CD14-positive monocyte (primary cell): ENCODE measurements at places on chromosomes 6 and 20. TPM values are rescaled to one million over a fixed set of nuclear protein-coding genes. Genes with fewer than 3 reads are reported as not detected.

The SLC17A3 gene
- not detected for polyA plus RNA-seq

The GINS1 gene
- polyA plus RNA-seq: 0.28 TPM

The SLC22A1 gene
- 0.48 TPM for polyA plus RNA-seq

The HLA-DMB gene
- polyA plus RNA-seq: 510 and 528 TPM in 2 replicates

The EDN1 gene
- 0.11 TPM for polyA plus RNA-seq

The HTR1E gene
- polyA plus RNA-seq: not detected

The FAM217B gene
- 18.1 TPM for polyA plus RNA-seq

The VSX1 gene
- not detected for polyA plus RNA-seq

The LRRC73 gene
- polyA plus RNA-seq: not detected

The ALDH8A1 gene
- polyA plus RNA-seq: 0.64 and 0.77 TPM in 2 replicates

The GMDS gene
- polyA plus RNA-seq: 10.5 and 12.9 TPM in 2 replicates

The CCND3 gene
- polyA plus RNA-seq: 166 and 228 TPM in 2 replicates

The BPIFB2 gene
- not detected for polyA plus RNA-seq

The CD40 gene
- polyA plus RNA-seq: 18.8 and 29.4 TPM in 2 replicates

The ZC2HC1B gene
- polyA plus RNA-seq: not detected

The C4B gene
- polyA plus RNA-seq: 6.3 and 11.6 TPM in 2 replicates

The GJA10 gene
- not detected for polyA plus RNA-seq

The GFOD1 gene
- polyA plus RNA-seq: 2.4 TPM

The SRMS gene
- polyA plus RNA-seq: not detected

The ZNF311 gene
- 0.05 TPM for polyA plus RNA-seq

The HCRTR2 gene
- polyA plus RNA-seq: not detected

The C6orf120 gene
- polyA plus RNA-seq: 31.4 TPM

The C2 gene
- 7.2 and 13.0 TPM in 2 replicates for polyA plus RNA-seq

The CALHM4 gene
- polyA plus RNA-seq: not detected

The TTBK1 gene
- polyA plus RNA-seq: not detected

The HSPA12B gene
- not detected for polyA plus RNA-seq

The SLC35B2 gene
- 30.6 TPM for polyA plus RNA-seq

The FAM217A gene
- not detected in 2 replicates for polyA plus RNA-seq

The PPP1R3G gene
- polyA plus RNA-seq: 0.15 TPM

The PGBD1 gene
- polyA plus RNA-seq: 0.17 TPM

The ADAM33 gene
- not detected for polyA plus RNA-seq

The GTSF1L gene
- polyA plus RNA-seq: not detected

The ERMARD gene
- 11.2 TPM for polyA plus RNA-seq

The SEMG1 gene
- polyA plus RNA-seq: not detected in 2 replicates
